Muscle of leg (tissue), 16 donors: ENCODE measurements at places on chromosomes 3 and 15. TPM values are rescaled to one million over a fixed set of nuclear protein-coding genes. Genes with fewer than 3 reads are reported as not detected.

DNA sequence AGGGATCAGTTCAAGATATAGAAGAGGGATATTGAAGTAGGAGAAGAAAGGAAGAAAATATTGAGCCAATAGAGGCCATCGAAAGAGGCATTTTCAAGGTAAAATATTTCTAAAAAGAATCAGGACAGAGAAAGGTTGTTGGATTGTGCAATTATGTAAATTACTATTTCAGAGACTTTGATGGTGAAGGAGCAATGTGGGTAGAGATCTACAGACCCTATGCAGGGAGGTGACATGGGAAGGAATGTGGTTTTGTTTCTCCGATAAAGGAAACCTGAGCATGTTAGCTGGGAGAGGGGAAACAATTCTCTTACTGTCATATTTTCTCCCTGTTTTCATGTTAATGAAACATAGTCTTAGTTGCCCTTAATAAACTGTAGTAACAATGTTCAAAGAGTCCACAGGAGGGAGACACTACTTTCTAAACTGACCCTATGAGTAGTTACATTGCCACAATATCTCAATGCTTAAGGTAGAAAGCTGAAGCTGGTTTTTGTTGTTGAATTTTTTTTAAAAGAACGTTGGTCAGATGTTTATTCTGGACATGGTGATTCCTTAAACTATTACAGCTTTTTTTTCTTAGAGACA is 133.3 kb downstream of the GRM7 start:
- no peak for DNase-seq

- no peak for DNase-seq
Observed at GRCh38 chr15:87349181-87349580, 907.4 kb downstream of the NTRK3 start.

- no peak for DNase-seq
Observed at GRCh38 chr3:104126463-104126862, 1240.2 kb upstream of the ALCAM start.

DNA sequence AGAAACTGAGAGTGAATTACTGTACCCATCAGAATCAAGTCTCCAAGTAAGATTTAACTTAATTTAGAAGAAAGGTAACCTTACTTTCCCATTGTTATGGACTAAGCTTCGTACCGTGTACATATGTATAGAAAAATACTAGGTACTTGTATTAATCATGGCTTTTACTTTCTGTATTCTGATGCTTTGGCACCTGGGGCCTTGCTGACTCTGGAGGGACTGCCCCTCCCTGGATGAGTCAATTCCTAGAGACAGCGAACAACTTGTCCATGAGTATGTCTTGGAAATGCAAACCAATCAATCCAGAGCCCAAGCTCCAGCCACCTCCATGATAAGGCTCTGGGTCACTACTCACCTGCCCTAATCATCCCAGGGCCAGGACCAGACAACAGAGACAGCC is 50.0 kb upstream of the DGKG start:
- DNase-seq = no peak

GRCh38 chr3:97070302-97070701 is 255.9 kb downstream of the EPHA6 start:
- no peak for DNase-seq

DNA sequence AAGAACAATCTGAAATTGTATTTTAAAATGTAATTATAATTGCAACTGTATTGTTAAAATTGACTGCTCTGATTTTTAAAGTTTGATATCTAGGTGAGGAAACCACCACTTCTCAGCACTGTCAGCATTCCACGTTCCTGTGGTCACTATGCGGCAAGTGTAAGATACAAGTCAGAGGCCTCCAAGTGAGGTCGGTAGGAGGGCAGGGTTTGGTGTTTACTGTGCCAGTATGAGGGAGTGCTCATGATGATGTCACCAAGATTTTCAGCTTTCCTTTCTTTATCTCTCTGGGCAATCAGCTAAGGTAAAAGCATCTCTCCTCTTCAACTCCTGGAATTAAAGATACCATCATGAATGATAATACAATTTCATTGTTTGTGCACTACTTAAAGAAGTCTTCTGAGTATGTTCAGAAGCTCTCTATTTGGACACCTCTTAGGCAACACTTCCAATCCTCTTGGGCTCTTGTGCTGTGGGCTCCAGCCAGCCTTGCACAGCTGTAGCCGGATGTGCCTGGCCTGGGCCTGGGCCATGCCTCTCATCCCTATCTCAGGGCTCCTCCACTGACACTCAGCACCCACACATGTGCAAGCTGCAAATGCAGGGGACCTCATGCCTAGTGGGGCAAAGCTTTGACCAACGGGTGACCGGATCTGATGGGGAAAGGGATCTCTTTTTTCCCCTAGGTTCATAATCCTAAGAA is 42.9 kb downstream of the CCR3 start:
- no peak for DNase-seq

DNA sequence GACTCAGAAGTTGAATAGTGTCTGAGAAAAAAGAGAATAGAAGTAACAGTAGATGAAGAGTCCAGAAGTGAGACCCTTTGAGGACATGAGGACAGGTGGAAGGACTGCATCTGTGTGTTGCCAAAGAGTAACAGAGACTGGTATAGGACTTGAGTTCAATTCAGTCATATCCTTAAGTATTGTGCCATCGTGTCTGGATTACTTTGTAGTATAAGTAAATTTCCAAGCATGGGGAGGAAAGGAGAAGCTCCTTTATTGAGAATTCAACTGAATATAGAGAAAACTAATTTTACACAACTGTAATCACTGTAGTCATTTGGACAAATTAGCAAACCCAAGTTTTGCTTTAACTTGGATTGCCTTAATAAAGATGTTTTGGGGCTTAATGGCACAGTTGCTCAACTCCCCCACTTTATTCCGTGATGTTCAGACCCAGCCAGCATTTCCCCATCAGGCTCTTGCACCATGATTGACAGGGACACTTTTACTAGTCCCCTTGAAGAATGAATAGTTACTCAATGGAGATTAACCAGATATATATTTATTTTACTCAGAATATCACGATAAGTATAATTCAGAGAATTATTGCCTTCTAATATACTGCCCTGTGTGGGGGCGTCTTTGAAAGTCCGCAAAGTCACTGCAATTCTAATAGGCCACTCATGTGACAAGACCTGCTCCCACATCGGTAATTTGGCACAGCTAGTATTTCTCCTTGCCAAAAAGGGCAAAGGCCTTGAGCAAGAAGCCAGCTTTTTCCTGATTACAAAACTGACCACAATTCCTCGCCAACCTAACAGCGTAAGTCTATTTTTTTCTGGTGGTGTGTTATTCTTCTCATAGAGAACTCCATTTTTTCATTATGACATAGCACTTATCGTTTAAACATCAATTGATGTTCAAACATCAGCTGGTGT is 61.3 kb downstream of the PPARG start:
- peak; percentile 16 for DNase-seq

DNA sequence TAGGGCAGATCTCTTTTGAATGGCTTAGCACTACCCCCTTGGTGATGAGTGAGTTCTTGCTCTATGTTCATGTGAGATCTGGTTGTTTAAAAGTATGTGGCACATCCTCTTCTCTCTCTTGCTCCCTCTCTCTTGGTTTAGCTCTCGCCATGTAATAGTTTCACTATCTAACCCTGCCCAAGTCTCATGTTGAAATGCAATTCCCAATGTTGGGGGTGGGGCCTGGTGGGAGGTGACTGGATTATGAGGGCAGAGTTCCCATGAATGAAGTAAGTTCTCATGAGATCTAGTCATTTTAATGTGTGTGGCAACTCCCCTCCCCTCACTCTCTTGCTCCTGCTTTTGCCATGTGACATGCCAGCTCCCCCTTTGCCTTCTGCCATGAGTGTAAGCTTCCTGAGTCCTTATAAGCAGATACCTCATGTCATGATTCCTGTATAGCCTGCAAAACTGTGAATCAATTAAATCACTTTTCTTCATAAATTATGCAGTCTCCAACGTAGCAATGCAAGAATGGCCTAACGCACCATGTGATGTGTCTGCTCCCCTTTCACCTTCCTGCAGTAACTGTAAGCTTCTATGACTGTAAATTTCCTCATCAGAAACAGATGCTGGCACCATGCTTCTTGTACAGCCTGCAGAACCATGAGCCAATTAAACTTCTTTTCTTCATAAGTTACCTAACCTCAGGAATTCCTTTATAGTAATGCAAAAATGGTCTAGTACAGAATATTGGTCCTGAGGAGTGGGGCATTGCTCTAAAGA is 74.8 kb upstream of the KCNH8 start:
- no peak for DNase-seq

- no peak for DNase-seq
Observed at GRCh38 chr15:52505151-52505550, 23.5 kb downstream of the MYO5A start.

The RLBP1 gene
- polyA plus RNA-seq = 0.28 TPM
